ENCODE measurements at places on chromosomes 5 and 9.

DNA sequence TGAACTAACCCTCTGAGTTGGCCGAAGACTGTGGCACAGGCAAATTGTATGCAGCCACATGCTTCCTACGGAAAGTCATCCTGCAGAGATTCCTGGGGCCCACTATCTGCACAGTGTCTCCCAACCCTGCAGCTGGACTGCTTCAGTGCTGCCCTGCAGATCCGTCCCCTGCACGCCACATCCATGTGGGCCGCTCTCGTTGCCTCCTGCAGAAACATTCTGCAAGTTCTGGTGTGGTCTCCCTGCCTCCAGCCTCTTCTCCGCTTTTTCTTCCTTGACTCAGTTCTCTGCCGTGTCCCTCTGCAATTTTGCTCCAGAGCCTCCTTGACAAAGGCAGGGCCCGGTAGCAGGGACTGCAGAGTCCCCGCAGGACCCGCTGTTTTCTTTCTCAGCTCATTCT, 249.0 kb downstream of the AOPEP start:
- DNase-seq: no peak

DNA sequence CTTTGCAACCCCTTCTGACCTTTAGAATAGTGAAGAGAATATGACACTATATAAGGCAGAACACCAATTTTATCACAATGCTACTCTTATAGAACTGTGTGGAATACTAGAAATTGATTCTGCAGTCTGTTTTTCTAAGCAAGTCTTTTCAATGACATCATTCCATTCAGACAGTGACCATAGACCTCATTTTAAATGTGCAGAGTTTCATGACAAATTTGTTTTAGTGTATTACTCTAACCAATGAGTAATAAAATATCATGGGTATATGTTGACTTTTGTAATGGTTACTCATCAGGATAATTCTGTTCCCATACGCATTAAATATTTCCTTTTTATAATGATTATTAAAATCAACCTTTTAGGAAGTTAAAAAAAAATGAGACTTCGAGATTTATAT, 219.9 kb downstream of the COX7C start:
- DNase-seq: no peak

- no peak for DNase-seq
Measured at GRCh38 chr9:18673179-18673578, 199.2 kb downstream of the ADAMTSL1 start.

- DNase-seq: no peak
Measured at GRCh38 chr5:8633696-8634095, 764.7 kb downstream of the MTRR start.

GRCh38 chr9:126702151-126703001, 88.6 kb downstream of the LMX1B start:
- no peak for DNase-seq

- peak; percentile 62 for DNase-seq
Measured at GRCh38 chr9:76810377-76810957, 46.2 kb downstream of the PCA3 start.

GRCh38 chr5:15702102-15702501, 202.1 kb downstream of the FBXL7 start:
- no peak for DNase-seq

GRCh38 chr5:97149709-97150108, 7.3 kb upstream of the LIX1 start:
- DNase-seq: no peak

GRCh38 chr9:91146391-91147019, 215.2 kb downstream of the AUH start:
- DNase-seq: no peak

DNA sequence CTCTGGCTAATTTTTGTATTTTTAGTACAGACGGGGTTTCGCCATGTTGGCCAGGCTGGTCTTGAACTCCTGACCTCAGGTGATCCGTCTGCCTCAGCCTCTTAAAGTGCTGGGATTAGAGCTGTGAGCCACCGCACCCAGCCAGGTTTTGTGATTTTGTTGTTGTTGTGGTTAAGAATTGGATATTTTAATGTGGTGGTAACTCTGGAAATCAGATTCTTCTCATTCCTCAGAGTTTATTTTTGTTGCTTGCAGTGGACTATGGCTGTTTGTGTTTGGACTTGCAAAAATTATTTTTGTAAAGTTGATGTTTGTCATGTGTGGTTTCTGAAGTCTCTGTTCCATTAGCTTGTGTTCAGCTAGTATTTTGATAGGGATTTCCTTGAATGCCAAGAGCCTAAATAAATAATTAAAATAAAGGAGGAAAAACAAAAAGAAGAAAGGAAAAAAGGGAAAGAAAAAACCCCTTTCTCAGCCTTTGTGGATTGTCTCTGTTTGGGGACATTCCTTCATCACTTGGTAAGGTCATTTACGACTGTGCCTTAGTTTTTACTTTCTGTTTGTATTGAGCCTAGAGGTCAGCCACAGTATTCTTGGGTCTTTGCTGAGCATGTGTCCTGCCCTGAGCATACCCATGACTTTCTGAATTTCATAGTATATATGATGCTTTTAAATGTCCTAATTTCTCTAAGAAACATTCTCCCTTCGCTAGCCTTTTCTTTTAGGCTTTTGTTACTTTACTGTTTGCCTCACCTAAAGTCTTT, 37.3 kb downstream of the PBX3 start:
- no peak for DNase-seq

DNA sequence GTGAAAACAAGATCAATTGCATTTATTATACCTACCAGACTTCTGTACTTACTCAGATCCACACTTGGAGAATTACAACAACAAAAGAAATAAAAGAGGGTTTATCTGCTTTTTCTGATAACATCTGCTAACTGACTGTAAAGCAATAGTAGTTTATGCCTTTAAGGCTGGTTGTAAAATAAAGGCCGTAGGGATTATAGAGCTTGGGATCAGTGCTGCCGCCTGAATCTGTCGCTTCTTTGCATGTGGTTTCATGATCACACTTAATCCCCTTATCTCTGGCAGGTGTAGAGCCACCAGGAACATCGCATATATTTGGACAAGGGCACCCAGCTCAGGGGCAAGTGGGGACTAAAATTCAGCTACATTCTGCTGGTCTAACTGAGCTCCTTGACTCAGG, 146.7 kb downstream of the CCDC192 start:
- DNase-seq: no peak

- DNase-seq: no peak
Measured at GRCh38 chr5:109247986-109248385, 161.8 kb downstream of the PJA2 start.

DNA sequence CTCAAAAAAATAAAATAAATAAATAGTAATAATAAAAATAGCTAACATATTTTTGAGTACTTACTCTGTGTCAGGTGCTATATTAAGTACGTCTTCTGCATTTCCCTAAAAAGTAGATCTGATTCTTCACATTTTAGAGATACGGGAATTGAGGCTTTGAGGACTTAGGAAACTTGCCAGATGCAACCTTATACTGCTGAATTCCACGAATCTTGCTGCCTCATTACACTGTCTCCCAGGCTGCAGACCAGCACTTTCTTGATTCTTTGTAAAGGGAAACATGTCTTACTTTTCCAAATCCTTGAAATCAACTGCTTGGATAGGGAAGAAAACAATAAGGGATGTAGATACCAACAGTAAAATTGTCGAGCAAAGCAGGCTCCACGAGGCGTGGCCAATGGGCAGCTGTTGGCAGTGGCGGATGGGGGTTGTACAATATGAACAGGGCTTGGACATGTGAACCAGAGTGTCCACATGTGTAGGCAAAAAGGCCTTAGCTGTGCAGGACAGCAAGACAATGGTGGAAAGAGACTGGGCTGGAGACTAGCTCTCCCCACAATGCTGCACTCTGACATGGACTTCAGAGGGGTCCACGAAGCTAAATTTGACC, 124.3 kb upstream of the RAI14 start:
- DNase-seq: no peak

GRCh38 chr5:162128117-162128516, 60.5 kb downstream of the GABRG2 start:
- no peak for DNase-seq

DNA sequence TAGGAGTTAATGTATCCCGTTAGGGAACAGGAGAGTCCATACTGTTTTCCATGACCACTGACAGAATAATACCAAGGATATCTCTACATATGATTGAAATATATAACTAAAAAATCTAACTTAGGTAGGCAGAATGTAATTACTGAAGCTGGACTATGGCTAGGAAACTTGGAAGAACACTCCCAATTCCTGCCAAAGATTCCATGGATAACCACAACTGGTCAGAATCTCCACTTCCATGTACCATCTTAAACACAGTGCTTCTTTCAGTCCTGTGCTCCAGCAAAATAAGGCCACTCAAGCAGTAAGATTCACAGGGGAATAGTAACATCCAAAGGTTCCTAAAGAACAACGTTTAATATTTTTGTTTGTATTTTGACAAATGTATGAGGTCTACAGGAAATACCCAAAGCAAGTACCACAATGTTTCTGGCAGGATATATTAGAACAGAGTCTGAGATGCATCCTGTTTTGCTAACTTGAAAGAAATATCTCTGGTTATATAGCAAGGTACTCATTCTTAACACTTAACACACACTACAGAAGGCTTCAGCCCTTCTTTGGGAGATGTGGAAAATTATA, 295.0 kb downstream of the ADAMTS6 start:
- DNase-seq: no peak

- DNase-seq: no peak
Measured at GRCh38 chr9:131836021-131836420, 96.1 kb upstream of the RAPGEF1 start.

DNA sequence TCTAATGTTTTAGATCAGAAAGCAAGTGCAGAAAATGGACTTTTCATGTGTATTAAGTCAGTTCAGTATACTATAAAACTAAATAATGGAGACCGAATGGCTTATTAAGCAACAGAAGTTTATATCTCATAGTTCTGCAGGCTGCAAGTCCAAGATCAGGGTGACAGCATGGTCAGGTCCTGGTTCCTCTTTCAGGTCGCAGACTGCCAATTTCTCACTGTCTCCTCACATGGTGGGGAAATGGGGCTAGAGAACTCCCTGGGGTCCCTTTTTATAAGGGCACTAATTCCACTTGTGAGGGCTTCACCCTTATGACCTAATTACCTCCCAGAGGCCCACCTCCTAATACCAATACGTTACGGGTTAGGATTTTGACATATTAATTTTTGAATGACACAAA, 48.7 kb downstream of the RICTOR start:
- DNase-seq: no peak

DNA sequence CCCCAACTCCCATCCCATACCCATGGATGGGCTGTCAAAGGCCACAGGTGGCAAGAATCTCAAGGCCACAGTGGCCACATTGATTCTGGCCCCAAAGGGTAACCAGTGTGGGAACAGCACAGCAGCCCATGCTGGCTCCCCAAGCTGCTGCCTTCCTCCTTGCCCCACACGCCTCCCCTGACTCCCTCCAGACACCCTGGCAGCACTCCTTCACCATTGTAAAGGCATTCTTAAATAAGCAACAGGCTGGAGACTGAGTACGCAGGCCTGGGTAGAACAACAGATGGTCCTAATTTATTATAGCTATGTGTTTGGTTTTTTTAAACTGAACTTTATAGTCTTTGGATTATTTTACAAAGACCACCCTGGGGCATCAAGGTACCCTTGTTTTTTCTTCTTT, 158.8 kb downstream of the TSSK1B start:
- DNase-seq: no peak

GRCh38 chr5:66207800-66208561, 63.9 kb downstream of the SREK1 start:
- no peak for DNase-seq

DNA sequence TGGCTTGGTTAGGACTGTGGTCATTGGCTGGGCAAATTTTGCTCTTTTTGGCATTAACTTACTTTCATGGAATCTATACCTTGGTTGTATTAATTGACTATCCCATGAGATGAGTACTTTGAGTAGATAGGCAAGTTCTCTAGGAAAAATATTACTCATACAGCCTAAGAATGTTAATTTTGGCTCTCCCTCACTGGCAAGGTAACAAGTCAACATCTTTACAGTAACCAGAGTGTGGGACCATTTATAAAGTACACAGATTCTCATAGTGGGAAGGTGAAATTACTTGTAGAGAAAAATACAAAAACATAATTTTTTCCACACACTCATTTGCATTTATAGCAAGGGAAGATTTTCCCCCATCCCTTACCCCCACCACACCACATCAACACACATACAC, 154.6 kb upstream of the ZNF608 start:
- DNase-seq: no peak

DNA sequence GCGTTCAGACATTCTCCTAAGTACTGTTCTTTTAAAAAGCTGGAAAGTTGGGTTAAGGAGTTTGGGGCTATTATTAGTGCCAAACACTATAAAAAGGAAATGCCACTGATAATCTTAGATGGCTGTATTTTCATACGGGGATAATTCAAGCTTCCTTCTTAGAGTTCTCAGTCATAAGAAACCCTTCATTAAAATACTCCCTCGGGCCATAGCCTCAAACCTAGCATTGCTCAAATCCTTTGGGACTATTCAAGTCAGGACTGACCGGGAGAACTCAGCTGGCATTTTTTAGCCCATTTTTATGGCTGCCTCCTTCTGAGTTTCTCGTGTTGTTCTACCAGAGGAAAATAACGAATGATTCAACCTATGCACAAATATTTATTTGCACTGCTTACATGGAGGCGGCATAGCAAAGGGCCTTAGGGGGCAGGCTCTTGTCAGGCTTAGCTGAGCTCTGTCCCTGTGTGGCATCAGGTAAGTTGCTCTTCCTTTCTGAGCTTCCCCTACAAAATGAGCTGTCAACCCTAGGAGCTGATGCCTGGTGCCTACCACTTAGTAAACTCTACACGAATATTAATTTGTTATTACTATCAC, 33.5 kb upstream of the ADAM19 start:
- DNase-seq: no peak

DNA sequence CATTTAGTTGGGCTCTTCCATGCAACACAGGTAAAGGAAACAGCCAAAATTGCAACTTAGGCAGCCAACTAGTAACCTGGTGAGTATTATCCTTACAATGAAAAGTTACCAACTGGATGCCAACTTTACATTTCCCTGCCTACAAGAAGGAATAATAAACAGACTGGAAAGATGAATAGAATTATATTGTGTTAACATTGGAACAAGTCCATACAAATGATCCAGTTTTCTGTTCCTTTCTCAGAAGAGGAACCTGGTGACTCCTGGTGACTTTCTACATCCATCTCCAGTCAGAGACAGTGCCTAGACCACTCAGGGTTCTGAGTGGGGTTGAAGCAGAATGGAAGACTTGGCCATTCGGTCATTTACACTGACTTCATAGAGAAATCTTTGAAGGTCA, 20.6 kb downstream of the MARCHF3 start:
- DNase-seq: no peak

DNA sequence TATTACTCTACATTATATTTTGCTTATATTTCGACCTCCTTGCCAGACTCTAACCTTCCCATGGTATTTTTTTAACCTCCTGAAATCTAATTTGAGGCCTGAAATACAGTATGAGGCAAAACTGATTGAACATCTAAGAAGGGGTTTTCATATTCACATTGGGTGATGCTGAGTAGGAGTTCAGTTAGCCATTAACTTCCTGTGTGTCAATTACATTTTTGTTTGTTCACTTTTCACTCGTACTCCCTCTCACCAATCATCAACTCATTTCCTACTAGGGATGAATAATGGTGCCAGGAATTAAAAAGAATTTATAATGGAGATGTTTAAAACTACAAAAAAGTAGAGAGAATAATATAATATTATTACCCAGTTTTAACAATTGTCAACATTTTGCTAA, 27.6 kb upstream of the GLRA1 start:
- DNase-seq: no peak

GRCh38 chr5:158967541-158967940, 132.2 kb downstream of the EBF1 start:
- DNase-seq: no peak

All from NCI-H2081 (cell line).